ENCODE measurements at places on chromosomes 1 and 21. TPM values are rescaled to one million over a fixed set of nuclear protein-coding genes. Genes with fewer than 3 reads are reported as not detected.

The CCDC185 gene
- not detected for total RNA-seq

The FLG2 gene
- total RNA-seq, result not detected

The ERICH3 gene
- total RNA-seq, result not detected

The PLA2G2F gene
- total RNA-seq, result not detected
